ENCODE measurements at places on chromosomes 7 and 10.

DNA sequence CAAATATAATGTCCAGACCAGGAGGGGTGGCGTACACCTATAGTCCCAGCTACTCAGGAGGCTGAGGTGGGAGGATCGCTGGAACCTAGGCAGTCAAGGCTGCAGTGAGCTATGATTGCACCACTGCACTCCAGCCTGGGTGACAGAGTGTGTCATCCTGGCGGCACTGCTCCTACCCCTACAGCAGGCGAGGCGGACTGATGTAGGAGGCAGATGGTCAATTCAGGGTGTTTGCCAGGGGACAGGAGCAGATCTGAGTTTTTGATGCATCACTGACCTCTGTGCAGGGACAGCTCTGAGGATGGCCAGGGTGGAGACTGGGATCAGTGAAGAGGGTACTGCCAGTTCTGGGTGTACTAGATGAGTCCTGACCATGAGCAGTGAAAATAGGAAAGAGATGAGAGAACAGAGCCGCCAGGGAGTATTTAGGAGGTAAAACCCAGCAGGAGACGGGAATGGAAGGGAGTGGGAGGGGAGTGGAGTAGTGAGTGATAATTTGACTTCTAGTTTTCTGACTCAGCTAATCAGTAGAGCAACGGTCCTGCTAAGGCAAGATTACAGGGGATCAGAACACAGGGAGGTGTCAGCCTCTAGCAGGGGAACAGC lies 75.3 kb downstream of the HIP1 start:
- DNase-seq: no peak

DNA sequence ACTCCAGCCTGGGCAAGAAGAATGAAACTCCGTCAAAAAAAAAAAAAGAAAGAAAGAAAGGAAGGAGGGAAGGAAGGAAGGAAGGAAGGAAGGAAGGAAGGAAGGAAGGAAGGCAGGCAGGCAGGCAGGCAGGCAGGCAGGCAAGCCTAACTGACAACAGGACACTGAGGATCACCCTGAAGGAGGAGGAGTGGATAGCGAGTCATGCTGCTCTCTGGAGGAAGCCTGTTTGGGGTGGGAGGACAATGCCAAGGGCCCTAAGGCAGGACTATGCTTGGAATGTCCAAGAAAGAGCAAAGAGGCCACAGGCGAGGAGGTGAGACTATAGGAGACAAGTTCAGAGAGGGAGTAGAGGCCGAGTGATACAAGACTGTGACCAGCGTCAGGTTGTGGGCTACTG lies 107.0 kb upstream of the PARD3 start:
- DNase-seq: no peak

GRCh38 chr10:11720260-11720741 lies 21.9 kb upstream of the ECHDC3 start:
- DNase-seq: no peak

DNA sequence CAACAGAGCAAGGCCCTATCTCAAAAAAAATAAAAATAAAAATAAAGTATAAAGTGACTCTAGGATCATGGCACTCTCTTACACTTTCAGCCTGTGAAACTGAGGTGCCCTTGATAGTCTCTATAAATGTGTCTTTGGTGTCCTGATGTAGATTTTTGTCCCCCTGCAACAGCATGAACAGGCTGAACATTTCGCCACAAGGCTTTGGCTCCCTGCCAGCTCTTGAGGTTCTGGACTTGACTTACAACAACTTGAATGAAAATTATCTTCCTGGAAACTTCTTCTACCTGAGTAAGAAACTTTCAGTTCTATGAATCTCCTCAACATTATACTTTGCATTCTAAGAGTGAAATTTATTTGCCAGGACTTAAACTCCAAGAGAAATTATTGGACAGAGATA lies 48.1 kb upstream of the BMS1 start:
- DNase-seq: no peak

- DNase-seq: no peak
Observed at GRCh38 chr7:50723173-50723572, 59.5 kb downstream of the GRB10 start.

GRCh38 chr7:5070206-5070605 lies 24.5 kb downstream of the RBAK start:
- no peak for DNase-seq

DNA sequence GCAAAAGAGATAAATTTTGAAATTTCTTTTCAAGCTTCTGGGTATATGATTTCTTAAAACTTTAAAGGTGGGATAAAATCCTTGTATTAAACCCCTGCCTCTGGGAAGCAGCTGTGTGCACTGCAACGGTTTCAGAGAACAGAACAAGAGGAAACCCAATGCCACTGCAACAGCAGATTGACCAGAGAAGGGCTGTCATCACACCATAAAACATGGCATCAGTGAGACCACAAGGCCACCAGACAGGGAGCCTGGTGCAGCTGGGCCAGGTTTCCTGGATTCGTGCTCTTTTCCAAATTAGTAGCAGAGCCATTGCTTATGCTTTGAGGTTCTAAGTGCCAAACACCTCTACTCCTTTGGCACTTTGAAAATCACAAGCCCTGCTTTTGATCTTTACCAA lies 152.4 kb downstream of the PRPF18 start:
- DNase-seq: no peak

- no peak for DNase-seq
Observed at GRCh38 chr7:66627151-66627681, 1.5 kb upstream of the KCTD7 start.

GRCh38 chr10:15748126-15748525 lies 28.4 kb upstream of the ITGA8 start:
- DNase-seq: no peak

DNA sequence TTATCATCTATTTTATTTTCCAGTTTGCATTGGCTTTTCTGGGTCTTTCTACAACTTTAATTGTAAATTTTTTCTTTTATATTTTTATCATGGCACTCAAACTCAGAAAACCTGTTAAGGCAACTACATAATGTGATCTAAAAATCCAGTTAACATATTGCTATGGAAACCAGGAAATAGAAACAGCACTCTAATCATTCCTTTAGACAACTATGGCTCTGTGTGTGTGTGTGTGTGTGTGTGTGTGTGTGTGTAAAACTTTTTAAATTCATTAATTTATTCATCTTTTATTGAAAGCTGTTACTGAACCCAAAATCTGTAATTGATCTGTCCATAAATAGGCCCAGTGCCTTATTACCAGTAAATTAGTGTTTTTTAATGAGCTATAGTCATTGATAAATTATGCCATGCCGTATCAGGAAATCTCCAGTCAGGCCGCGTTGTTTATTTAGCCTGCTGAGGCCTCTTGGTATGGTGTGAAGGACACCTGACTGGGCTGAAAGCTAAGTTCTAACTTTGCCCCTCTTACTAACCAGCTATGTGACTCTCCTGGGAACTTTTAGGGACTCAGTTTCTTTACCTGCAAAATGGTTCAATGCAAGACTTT lies 1.5 kb upstream of the MET start:
- DNase-seq: no peak

DNA sequence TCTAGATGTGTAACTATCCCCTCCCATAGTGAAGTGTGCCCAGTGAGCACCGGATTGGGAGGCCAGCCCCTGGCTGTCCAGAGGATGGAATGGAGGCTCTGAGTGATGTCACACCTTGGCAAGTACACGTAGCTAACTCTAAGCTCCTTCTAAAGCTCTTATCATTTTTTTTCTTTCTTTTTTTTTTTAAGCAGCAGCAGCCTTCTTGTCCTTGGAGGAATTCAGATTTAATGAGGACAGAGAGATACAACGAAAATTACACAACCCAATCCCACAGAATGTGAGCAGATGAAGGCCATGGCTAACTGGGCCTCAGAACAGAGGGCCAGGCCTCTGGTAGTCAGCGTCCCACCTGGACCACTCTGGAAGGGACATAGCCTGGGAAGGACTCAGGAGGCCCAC lies 11.3 kb downstream of the TNS3 start:
- no peak for DNase-seq

GRCh38 chr7:33334349-33334748 lies 205.0 kb downstream of the BBS9 start:
- no peak for DNase-seq

GRCh38 chr7:100965723-100966541 lies 3.4 kb upstream of the MUC12 start:
- peak; percentile 79 for DNase-seq

DNA sequence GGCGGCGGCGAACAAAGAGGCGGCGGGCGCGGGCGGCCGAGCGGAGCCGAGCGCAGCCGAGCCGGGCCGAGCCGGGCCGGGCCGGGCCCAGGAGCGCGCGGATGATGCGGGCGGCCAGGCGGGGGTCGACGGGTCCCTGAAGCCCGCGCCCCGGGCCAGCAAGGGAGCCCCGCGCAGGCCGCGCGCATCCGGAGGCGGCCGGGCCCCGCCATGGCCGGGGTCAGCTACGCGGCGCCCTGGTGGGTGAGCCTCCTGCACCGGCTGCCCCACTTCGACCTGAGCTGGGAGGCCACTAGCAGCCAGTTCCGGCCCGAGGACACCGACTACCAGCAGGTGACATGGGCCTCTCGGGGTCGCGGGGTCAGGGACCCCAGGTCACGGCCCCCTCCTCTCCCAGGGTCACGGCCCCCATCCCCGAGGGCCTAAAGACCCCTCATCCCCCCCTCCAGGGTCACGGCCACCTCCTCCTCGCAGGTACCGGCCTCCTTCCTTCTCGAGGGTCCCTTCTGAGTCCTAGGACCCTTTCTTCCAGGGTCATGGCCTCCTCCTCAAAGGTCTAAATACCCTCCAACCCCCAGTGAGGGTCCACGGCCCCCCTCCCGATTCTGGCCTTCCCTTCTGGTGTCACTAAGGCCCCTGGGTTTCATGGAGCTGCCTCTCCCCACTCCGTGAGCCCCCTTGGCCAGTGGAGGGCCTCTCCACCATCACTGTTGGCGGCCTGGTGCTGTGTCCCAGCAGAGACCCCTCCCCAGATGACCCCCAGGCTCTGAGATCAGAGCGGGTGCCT lies at the start of gene TTYH3:
Gene TTYH3 (plus strand): TSS at position 41 of the 787 bp plus-strand sequence. CDS start 170 bp downstream, at position 211.
- no peak for DNase-seq

- DNase-seq: no peak
Observed at GRCh38 chr10:65742906-65743305, 1182.9 kb upstream of the LRRTM3 start.

- DNase-seq: no peak
Observed at GRCh38 chr7:33798686-33799325, 106.5 kb upstream of the BMPER start.

DNA sequence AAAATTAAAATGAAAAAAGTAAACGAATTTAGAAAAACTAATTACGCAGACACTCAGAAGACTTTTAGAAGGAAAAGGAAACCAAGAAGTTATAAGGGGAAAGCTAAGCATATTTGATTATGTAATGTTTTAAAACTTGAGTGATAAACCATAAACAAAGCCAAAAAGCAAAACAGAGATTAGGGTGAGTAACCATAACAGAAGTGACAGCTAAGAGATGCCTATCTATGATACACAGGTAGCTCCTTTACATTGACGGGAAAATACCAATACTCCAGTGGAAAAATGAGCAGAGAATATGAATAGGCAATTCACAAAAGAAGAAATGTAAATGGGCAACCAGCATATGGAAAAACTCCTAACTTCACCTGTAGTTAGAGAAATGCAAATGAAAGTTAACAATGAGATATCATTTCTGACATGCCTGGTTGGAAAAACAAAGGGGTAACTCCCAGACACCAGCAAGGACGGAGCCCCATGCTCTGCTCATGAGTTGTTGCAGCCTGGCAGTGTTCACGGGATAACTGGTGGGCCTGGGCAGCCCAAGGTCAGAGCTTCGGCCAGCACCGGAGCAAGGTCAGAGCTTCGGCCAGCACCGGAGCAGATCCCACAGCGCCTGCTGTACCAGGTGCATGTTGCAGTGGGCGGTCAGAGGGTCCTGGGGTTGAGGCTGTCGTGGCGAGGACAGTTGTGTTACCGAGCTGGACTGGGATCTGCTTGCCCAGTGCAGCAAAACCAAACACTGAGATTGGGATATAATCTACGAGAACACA lies 58.9 kb downstream of the ALOX5 start:
- DNase-seq: no peak

- no peak for DNase-seq
Observed at GRCh38 chr7:17713584-17713983, 226.7 kb downstream of the SNX13 start.

DNA sequence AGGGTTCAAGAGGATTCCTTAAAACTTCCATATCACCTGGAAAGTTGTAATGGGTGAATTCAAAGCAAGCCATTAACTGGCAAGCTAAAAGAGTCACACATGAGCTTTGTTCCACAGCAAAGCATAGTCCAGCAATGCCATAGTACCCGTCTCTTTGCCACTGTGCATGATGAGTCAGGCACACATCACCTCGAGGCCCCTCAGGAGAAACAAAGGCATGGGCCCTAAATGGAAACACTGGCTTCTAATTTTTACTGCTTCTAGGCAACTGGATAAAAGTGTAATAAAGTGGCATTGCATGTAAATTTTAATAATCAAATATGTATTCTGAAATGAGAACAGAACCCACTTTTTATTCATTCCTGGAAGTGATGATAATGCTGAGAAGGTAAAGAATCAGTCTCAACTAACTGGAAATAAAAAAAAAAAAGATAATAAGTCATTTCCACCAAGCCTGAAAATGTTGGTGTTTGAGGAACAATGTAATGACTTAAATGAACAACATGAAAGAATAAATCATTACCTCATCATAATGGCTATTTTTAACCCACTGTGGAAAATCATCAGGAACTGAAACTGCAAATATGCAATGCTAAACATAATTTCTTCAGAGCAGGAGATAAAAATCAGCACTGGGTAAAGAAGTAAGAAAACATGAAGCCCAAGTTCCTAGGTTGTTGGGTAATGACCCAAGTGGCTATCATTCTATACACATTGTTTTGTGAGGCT lies 104.9 kb downstream of the CDK6 start:
- peak; percentile 58 for DNase-seq

- no peak for DNase-seq
Observed at GRCh38 chr7:103932389-103932788, 57.1 kb downstream of the RELN start.

DNA sequence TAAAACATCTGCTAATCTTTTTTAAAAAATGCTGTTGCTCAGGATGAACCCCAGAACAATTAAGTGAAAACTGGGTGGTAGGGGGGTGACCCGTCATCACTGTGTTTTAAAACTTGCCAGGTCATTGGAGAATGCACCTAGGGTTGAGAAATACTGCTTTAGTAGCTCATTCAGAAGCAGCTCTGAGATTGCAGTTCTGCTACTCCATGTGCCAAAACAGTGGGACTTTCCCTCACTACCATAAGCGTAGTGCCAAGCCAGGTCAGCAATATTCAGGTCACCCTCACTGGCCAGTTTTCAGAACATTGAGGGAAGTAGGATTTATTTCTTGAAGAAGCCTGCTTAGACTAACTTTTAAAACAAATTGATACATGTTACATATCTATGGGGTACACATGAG lies 5.2 kb downstream of the STEAP2 start:
- DNase-seq: no peak

- no peak for DNase-seq
Observed at GRCh38 chr10:126336801-126337200, 51.5 kb downstream of the ADAM12 start.

- no peak for DNase-seq
Observed at GRCh38 chr10:124174071-124174566, 80.7 kb upstream of the CHST15 start.

DNA sequence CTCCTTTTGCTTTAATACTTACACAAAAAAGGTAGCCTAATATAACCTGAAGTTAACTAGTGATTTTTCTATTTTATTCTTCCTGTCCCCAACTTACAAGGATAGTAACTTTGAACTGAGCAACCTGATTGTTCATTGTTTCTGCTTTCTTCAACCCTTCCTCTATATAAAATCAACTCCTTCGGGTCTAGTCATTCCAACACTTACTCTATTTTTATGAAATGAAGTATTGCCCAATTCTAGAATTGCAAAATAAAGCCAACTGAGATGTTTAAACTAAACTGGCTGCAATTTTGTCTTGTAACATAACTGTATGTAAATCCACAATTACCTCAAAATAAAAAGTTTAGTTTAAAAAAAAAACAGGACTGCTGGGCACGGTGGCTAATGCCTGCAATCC lies 20.3 kb upstream of the DNA2 start:
- no peak for DNase-seq

GRCh38 chr10:88113232-88113631 lies 249.8 kb downstream of the PTEN start:
- DNase-seq: no peak

Data from activated naive CD4-positive, alpha-beta T cell treated with Interleukin-2 at 50 U/mL for 16 hours (primary cell).